Vagina (tissue), 2 donors: ENCODE measurements at places on chromosomes 3 and 15. TPM values are rescaled to one million over a fixed set of nuclear protein-coding genes. Genes with fewer than 3 reads are reported as not detected.

SGO1 gene
- total RNA-seq = 10.8 TPM

CCK gene
- total RNA-seq = not detected

CNTN4 gene
- 22.1 TPM for total RNA-seq

LRIG1 gene
- total RNA-seq = 30.7 TPM

CD96 gene
- total RNA-seq = 13.5 TPM

PPP1R14D gene
- not detected for total RNA-seq

EFL1 gene
- 13.3 TPM for total RNA-seq

MB21D2 gene
- 5.6 TPM for total RNA-seq

CCDC80 gene
- total RNA-seq = 51.6 TPM

AQP9 gene
- total RNA-seq = 1.5 TPM

DNA sequence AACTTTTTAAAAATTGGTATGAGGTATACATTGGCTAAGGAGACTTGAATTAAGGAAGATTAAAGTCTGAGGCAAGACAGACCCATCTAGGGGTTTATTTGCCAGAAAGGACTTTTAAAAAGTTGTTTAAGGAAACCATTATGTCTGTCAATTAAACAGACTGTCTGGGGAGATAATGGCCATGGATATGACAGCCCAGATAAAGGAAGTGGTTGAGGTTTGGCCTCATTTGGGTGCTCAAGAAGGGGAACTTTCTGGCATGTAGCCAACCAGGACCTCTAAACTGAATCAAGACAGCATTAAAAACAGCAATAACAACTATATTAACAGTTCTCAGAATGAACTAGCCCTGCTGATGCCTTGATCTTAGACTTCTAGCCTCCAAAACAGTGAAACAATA lies 9.9 kb upstream of the CD200R1L start:
- H3K27ac ChIP-seq = no peak overlapping the region
- H3K36me3 ChIP-seq = no peaks in the 10 kb centered on the region
- no peaks in the 10 kb centered on the region for H3K4me1 ChIP-seq
- H3K4me3 ChIP-seq = no peak overlapping the region
- no peak for DNase-seq
- H3K27me3 ChIP-seq = no peaks in the 10 kb centered on the region

DNA sequence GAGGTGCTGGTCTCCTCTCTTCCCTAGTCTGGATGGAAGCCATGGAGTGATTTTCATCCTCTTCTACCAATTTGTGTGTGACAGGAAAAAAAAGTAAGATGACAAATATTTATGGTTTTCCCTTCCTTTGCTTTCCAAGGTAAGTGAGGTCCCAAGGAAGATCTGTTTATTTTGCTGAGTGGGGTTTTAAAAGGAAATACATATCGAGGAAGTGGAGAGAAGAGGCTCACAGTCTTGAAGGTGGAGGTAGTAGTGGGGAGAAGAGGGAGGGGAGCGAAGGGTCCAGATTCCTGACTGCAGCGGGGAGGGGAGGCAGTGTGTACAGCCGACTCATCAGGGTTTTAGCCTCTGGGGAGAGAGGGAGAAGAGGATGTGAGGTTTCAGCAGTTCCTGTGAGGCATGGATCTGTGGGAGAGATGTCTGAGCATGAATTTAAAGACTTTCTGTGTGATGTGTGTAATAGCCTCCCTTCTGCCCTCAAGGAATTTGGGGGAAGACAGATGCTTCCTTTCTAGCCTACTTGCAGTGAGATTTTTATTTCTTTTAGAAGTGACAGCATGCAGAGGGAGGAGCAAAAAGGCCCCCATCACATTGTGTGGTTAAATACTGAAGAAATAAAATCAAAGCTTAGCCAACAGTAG lies 272.4 kb downstream of the THRB start:
- no peak overlapping the region for H3K4me3 ChIP-seq
- no peaks in the 10 kb centered on the region for H3K36me3 ChIP-seq
- no peak overlapping the region for H3K27ac ChIP-seq
- peaks cover 15% of the 10 kb centered on the region for H3K4me1 ChIP-seq
- H3K27me3 ChIP-seq = no peaks in the 10 kb centered on the region

- no peaks in the 10 kb centered on the region for H3K27me3 ChIP-seq
- no peak for DNase-seq
- H3K36me3 ChIP-seq = no peaks in the 10 kb centered on the region
- H3K27ac ChIP-seq = no peak overlapping the region
Measured at GRCh38 chr3:167666563-167666962, 12.8 kb upstream of the WDR49 start.

- no peak for DNase-seq
- H3K27me3 ChIP-seq = no peaks in the 10 kb centered on the region
- H3K36me3 ChIP-seq = no peaks in the 10 kb centered on the region
- no peak overlapping the region for H3K27ac ChIP-seq
- H3K4me1 ChIP-seq = no peaks in the 10 kb centered on the region
- H3K4me3 ChIP-seq = no peak overlapping the region
Measured at GRCh38 chr3:480070-480469, 283.5 kb downstream of the CHL1 start.

DNA sequence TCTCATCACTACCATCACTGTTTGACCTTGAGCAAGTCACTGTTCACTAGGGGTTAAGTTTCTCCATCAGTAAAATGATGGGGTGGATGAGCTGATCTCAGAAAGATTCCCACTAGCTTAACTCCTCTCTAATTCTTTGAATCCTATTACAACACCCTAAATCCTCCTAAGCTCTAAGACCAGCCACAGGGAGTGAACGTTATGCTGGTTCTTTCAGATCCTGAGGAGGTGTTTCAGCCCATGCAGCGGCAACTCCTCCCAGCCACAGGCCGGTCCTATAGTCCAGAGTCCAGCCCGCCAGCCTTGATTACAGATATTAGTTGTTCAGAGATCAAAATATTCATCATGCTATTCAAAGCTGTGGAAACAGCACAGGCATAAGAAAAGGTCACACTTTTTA lies 15.1 kb downstream of the MB21D2 start:
- peaks cover 5% of the 10 kb centered on the region for H3K4me1 ChIP-seq
- H3K4me3 ChIP-seq = no peak overlapping the region
- H3K27ac ChIP-seq = no peak overlapping the region
- no peak for DNase-seq
- H3K27me3 ChIP-seq = no peaks in the 10 kb centered on the region

GRCh38 chr15:101116681-101116976 lies 135.2 kb downstream of the CHSY1 start:
- H3K27ac ChIP-seq = peak overlapping the region; percentile 70
- H3K36me3 ChIP-seq = no peaks in the 10 kb centered on the region
- no peak for DNase-seq

DNA sequence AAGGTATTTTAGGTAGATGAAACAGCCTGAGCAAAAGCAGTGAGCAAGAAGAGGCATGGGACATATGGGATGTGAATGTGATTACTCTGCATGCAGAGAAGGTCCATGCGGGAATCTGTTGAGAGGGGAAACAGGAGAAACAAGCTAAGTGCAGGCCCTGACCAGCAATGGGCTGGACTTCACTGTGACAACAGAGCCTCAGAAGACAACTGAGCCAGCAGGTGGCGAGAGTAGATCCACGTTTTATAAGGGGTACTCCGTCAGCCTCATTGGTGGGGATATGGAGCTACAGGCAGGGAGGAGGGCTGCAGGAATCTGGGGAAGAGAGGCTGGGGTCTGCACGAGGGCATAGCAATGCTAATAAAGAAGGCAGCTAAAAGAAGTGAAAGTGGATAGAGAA lies 405.9 kb upstream of the LMCD1 start:
- no peak overlapping the region for H3K27ac ChIP-seq
- H3K4me3 ChIP-seq = no peak overlapping the region
- no peaks in the 10 kb centered on the region for H3K36me3 ChIP-seq
- DNase-seq = no peak

GRCh38 chr15:60195611-60196010 lies 191.5 kb downstream of the FOXB1 start:
- DNase-seq = no peak
- H3K4me1 ChIP-seq = no peaks in the 10 kb centered on the region
- H3K27me3 ChIP-seq = no peaks in the 10 kb centered on the region
- no peaks in the 10 kb centered on the region for H3K36me3 ChIP-seq

GRCh38 chr3:42043099-42043813 lies 47.9 kb upstream of the TRAK1 start:
- H3K27me3 ChIP-seq = no peaks in the 10 kb centered on the region
- H3K4me3 ChIP-seq = no peak overlapping the region
- no peak for DNase-seq
- H3K36me3 ChIP-seq = no peaks in the 10 kb centered on the region
- peak overlapping the region; percentile 53 for H3K27ac ChIP-seq
- peaks cover 45% of the 10 kb centered on the region for H3K4me1 ChIP-seq

DNA sequence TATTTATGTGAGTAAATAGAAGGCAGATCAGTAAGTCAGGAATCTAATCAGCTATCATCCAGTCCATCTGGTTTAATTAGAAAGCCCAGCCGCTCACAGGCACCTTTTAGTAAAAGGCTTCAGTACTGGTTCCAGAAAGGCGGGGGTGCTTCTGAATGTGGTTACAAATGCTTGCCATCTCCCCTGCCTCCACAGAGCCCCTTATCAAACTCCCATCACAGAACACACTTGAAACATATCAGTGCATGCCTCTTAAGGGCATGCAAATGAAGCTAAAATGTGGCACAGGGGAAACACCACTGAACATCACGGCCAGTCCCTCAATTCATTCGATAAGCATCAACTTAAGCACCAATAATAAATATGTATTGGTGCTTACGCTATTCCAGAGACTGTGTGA lies 261.4 kb downstream of the RORA start:
- no peaks in the 10 kb centered on the region for H3K27me3 ChIP-seq
- H3K27ac ChIP-seq = no peak overlapping the region
- no peak overlapping the region for H3K4me3 ChIP-seq
- no peaks in the 10 kb centered on the region for H3K36me3 ChIP-seq
- H3K4me1 ChIP-seq = peaks cover 25% of the 10 kb centered on the region
- no peak for DNase-seq

GRCh38 chr3:73783811-73784210 lies 159.1 kb upstream of the PDZRN3 start:
- H3K36me3 ChIP-seq = no peaks in the 10 kb centered on the region
- no peaks in the 10 kb centered on the region for H3K27me3 ChIP-seq
- H3K4me3 ChIP-seq = no peak overlapping the region
- H3K4me1 ChIP-seq = peaks cover 7% of the 10 kb centered on the region

DNA sequence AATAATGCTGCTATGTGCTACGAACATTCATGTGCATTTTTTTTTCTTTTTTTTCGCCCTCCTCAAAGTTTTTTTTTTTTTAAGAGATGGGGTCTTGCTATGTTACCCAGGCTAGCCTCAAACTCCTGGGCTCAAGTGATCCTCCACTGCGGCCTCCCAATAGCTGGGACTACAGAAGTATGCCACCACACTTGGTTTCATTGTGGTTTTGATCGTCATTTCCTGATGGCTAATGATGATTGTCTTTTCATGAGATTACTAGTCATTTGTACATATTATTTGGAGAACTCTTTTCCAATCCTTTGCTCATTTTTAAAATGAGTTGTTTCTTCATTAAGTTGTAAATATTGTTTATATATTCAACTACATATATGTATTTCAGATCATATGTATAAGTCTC lies 48.8 kb downstream of the FBXO22 start:
- H3K27ac ChIP-seq = no peak overlapping the region
- no peaks in the 10 kb centered on the region for H3K27me3 ChIP-seq
- DNase-seq = no peak
- H3K4me3 ChIP-seq = no peak overlapping the region

DNA sequence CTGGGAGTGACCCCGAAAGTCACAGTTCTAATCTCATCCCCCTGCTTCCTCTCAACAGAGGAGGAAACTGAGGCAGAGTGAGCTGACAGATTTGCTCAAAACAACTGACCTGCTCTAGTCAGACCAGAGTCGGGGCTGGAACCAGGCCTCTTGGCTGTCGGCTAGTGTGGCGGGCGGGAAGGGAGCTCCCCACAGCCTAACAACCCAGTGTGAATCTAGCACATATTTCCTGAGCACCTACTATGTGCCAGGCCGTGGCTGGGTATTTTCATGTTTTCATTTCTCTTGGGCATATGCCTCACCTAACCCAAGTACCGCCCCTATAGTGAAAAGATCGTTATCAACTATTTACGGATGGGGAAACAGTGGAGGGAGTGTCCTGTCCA lies 27.2 kb downstream of the GRIP2 start:
- H3K27me3 ChIP-seq = no peaks in the 10 kb centered on the region
- no peak for DNase-seq
- no peak overlapping the region for H3K4me3 ChIP-seq
- H3K27ac ChIP-seq = no peak overlapping the region
- H3K4me1 ChIP-seq = peaks cover 8% of the 10 kb centered on the region

DNA sequence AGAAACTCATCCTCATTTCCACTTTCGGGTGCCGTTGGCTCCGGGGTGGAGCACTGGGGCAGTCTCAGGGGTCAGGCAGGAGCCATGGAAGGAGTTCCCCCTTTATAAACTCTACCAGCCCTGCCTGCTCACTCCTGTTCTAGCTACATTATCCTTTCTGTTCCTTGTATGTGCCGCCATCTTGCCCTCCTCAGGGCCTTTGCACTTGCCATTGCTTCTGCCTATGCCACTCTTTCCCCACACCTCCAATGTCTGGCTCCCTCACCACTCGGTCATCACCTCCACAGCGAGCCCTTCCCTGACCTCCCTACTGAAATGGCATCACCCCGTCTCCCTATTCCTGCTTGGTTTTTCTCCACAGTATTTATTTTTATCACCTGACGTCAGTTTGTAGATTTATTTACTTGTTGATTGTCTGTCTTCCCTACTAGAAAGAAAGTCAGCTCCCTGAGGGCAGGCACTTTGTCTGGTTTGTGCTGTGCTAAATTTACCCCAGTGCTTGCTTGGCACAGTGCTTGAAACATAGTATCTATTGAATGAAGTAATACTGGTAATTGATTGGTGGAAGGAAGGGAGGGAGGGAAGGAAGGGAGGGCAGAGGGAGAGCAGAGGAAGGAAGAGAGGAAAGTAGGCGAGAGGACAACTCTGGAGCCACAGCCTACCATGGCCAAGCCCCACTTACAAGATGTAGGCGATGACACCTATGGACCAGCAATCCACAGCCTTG lies 8.8 kb downstream of the CAMK1 start:
- H3K4me1 ChIP-seq = no peaks in the 10 kb centered on the region
- H3K4me3 ChIP-seq = no peak overlapping the region
- DNase-seq = no peak
- no peak overlapping the region for H3K27ac ChIP-seq
- no peaks in the 10 kb centered on the region for H3K36me3 ChIP-seq
- no peaks in the 10 kb centered on the region for H3K27me3 ChIP-seq

- no peaks in the 10 kb centered on the region for H3K27me3 ChIP-seq
- H3K36me3 ChIP-seq = no peaks in the 10 kb centered on the region
- H3K4me3 ChIP-seq = no peak overlapping the region
Measured at GRCh38 chr3:85533586-85533985, 574.8 kb downstream of the CADM2 start.

DNA sequence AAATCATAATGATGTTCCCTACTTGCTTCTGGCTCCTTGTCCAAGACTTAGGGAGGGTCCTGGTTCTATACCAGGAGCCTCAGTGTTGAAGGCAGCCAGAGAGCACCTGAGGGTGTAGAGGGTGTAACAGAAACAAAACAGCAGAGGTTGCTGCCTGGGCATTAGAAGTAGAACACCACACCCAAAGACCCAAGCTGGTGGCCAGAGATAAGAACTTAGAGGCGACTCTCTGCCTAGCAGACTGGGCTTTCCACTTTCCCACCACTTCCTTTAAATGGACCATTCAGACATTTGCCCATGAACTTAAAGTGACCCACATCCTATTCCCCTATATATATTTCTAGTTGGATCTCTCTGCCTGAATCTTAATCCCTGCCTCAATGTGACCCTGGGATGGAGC lies 189.8 kb downstream of the KLF13 start:
- H3K4me3 ChIP-seq = no peak overlapping the region
- no peak for DNase-seq
